ENCODE measurements at places on chromosomes 2 and 18.

- DNase-seq = no peak
Observed at GRCh38 chr2:54866179-54866578, 142.7 kb downstream of the EML6 start.

GRCh38 chr2:207528980-207529329 lies 807 bp upstream of the CREB1 start:
- DNase-seq = peak; percentile 10

DNA sequence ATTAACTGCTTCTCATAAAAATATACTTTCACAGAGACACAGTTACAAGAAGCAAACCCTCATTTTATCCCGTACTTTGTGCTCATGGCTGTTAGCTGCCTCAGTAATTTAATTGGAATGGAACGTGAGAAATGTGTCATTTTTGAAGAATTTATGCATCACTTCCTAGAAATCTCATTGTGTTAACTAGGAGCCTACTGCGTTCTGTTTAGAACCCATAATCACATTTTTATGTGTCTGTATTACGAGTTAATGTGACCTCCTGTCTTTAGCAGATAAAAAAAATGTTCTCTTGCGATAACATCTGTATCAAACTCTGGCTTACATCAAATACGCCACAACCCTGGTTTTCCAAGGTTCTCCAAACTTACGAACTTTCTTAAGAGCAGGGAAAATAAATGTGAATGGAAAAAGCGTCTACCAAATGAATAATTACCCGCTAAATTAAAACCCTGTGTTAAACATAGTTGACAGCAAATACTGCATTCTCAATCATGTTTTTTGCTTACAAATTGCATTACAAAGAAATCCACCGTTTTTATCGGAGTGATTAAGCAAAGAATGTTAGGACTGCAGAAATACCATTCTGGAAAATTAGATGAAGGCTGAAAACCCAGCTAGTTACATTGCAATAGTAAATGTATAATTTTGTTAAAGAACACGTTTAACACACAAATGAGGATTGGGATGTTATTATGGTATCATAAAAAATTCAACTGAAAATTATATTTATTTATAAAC lies 12.1 kb upstream of the GBX2 start:
- DNase-seq = no peak

DNA sequence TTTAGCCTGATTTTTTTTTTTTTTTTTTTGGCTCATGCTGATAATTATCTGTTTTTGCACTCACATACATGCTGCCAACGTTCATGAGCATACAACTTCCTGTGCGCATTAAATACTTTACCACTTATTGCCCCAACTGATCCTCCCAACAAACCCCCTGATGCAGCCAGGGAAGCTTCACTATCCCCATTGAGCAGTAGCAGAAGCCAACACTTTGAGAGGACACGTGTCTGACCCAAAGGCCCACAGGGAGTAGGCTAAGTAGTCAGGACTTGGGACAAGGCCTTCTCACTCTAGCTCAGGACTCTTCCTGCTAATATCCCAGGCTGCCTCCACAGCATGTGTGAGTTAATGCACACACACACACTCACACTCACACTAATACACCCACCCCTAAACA lies 36.2 kb upstream of the MAT2A start:
- no peak for DNase-seq

DNA sequence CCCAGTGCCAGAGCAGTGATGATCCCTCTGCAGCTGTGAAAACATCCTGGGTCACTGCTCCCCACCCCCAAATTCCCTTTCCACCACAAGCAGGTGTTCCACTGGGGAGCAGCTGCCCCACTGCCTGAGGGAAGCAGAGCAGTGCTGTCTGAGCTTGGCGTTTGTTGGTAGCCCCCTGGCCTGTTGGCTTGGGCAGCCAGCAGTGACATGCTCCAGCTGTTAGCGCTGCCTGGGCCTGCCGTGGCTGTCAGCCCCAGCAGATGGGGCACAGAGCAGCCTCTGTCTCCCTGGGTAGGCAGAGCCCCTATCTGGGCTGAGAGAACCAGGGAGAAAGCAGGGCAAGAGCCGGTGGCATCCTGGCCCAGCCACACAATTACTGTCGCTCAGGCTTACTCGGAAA lies 247.7 kb downstream of the GLI2 start:
- no peak for DNase-seq

- DNase-seq = no peak
Observed at GRCh38 chr18:2777241-2777640, 69.6 kb upstream of the EMILIN2 start.

- no peak for DNase-seq
Observed at GRCh38 chr2:184611361-184612085, 13.2 kb downstream of the ZNF804A start.

GRCh38 chr18:48013162-48013561 lies 82.7 kb upstream of the SMAD2 start:
- DNase-seq = no peak

- DNase-seq = no peak
Observed at GRCh38 chr2:45315861-45316260, 295.2 kb downstream of the SRBD1 start.

DNA sequence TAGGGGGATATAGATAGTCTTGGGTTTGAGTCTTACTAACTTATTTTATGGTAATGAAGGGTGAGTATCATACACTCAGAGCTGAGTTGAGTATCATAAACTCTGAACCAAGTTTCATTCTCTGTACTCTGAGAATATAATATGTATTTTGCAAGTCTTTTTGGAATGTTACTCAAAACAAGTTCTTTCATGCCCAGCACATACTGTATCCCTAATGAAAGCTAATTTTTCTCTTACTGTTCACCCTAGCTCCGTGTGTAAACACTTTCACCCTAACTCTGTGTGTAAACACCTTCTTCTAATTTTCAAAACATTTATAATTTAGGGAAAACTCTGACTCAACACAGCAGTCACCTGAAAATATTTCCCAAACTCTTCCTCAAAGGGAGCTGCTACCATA lies 29.7 kb upstream of the CHST9 start:
- DNase-seq = no peak

GRCh38 chr2:9780368-9781130 lies 62.7 kb upstream of the TAF1B start:
- no peak for DNase-seq

- DNase-seq = no peak
Observed at GRCh38 chr18:39796393-39796792, 2158.6 kb upstream of the PIK3C3 start.

- DNase-seq = no peak
Observed at GRCh38 chr18:50093366-50094064, 101.4 kb downstream of the MYO5B start.

DNA sequence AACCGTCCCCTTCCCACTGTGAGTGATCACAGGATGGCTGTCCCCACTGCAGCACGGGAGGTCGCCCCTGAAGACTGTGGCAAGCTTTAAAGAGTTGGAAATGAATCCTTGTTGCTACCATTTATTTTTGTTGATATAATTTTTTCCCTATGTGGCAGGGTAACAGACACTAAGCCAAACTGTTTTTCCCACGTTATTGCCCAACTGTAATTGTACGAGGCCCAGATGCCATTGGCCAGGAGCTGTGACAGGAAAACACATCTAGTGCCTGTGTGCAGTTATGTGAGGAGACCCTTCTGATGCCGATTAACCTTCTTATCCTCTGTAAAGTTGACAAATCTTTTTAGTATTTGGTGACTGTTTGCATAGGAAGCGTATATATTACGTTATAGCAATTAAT lies 44.2 kb downstream of the MRPS9 start:
- DNase-seq = no peak

DNA sequence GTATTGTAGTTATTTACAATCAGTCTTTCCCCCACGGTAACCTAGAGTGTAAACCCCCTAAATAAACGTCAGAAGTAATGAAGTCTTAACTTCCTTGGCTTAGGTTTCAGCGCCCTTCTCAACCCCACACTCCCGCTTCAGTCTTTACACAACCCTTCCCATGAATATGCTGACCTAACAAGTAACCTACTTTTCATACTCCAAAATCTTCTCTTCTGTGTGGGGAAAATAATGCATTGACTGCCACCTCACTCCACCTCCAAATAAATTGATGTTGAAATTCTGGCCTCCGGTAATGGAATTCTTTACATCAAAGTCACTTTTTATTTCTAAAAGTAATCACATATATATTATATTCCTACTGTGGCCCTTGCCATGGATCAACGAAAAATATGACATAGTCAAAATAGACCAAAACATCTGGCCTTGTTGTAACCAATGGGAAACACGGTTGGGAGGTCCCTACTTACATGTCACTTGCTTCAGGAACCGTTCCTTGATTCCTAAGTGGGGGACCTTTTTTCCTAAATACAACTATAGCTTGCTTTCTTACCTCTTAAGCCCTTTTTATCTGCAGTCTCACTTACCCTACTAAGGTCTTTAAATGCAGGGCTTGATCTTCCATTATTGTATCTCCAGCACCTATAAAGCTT lies 961 bp downstream of the GEN1 start:
- no peak for DNase-seq

GRCh38 chr2:6657855-6658254 lies 207.9 kb downstream of the CMPK2 start:
- DNase-seq = no peak

- DNase-seq = no peak
Observed at GRCh38 chr2:926259-926793, 24.3 kb upstream of the SNTG2 start.

- no peak for DNase-seq
Observed at GRCh38 chr18:55088561-55088960, 129.3 kb upstream of the CCDC68 start.

DNA sequence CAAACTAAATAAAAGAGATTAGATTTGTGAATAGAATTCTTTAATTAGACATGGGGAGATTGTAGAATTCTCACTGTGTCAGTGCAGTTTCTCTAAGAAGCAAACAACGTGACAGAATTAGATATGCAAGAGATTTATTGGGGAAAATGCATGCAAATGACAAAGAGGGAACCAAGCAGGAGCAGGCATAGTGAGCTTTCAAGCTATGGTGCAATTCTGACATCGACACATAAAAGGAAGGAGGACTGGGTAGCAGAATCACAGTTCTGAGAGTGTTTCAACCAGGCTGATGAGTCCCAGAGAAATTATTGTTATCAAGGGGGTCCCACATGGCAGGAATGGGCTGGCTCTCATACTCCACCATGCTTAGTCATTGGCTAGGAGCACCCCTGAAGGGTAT lies 338.4 kb downstream of the FIGN start:
- DNase-seq = no peak

- no peak for DNase-seq
Observed at GRCh38 chr2:235343869-235344268, 150.0 kb upstream of the AGAP1 start.

- no peak for DNase-seq
Observed at GRCh38 chr2:149606251-149606811, 18.8 kb upstream of the MMADHC start.

- DNase-seq = no peak
Observed at GRCh38 chr18:61785588-61785987, 107.2 kb downstream of the RNF152 start.

- no peak for DNase-seq
Observed at GRCh38 chr2:228590681-228591080, 409.2 kb upstream of the SPHKAP start.

DNA sequence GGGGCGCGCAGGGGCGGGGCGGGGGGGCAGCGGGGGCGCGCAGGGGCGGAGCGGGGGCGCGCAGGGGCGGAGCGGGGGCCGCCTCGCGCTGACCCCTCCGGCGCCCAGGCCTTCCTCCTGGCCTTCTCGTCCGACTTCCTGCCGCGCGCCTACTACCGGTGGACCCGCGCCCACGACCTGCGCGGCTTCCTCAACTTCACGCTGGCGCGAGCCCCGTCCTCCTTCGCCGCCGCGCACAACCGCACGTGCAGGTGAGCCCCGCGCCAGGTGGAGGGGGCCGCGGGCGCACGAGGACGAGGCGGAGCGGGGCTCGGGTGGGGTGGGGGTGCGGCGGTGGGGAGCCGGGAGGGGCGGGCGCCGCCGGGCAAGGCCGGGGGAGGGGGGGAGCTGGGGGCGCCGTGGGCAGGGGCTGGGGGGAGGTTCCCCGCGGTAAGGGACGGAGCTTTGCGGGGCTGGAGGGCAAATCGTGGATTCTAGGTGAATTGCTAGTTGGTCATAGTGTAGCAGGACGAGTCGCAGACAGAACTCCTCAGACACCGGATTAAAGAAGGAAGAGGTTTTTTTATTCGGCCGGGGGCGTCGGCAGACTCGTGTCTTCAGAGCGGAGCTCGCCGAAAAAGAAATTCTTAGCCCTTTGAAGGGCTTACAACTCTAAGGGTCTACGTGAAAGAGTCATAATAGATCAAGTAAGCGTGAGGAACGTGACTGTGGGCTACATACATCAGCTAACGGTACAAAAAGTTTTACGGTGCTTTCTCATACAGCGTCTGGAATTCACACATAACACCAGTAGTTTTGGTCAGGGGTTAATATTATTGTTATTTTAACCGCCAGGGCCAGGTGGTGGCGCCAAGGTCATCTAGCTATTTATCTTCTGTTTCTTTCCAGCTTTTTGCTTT lies 29.9 kb downstream of the ANO7 start:
- DNase-seq = no peak

- no peak for DNase-seq
Observed at GRCh38 chr18:8177330-8178016, 431.8 kb upstream of the RAB12 start.

DNA sequence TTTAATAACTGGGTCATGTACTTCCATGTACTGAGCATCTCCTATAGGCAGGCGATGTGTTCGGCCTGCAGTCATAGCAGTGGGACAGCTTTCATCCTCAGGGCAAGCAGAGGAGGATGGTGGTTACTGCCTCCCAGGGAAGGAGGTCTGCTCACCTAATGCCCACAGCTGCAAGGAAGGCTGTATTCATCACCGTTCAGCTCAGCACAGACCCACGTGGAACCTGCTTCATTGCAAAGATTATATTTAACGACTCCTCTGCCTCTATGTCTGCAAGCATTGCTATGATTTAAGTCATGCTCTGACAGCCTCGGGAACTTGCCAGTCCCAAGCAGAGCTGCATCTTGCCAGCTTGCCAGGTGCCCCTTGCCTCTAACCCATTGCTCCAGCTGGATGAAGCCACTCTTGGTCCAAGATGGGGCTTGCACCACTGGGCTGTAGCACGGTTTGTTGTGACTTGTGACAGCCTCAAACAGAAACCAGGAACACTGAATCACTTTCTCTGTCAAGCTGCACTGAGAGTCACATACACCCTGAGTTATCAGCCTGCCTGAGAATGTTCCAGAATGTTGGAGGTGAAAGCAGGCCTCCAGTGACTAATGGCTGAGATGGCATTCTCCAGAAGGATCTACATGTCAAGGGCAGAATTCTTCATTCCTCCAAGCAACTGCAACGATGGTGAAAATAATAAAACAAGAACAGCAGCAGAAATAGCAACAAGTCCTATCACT lies 651.1 kb upstream of the ID2 start:
- no peak for DNase-seq

DNA sequence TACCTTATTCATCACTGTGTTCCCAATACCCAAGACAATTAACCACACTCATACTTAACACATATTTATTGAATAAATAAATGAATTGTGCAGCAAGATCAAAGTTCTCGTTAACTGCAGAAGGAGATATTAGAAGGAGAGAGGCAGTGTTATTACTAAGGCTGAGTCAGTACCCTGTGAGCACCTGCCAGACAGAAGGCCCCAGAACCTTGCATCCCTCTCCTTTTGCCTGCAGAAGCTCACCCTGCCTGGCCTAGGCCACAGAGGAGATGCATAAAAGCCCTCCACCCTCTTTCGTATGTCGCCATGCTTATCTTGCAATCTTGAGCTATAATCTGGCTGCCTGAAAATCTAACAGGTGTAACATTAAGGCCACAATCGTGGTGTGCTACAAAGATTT lies 20.5 kb upstream of the RNF149 start:
- DNase-seq = no peak

GRCh38 chr2:179017773-179018357 lies 32.1 kb downstream of the CCDC141 start:
- no peak for DNase-seq

- DNase-seq = no peak
Observed at GRCh38 chr2:12313445-12314126, 403.1 kb upstream of the TRIB2 start.

Data from stimulated activated CD8-positive, alpha-beta memory T cell treated with anti-CD3 and anti-CD28 coated beads, Interleukin-4, amount 100 ng/mL, for 1 hour (primary cell).